ENCODE measurements at places on chromosomes 12 and 14.

DNA sequence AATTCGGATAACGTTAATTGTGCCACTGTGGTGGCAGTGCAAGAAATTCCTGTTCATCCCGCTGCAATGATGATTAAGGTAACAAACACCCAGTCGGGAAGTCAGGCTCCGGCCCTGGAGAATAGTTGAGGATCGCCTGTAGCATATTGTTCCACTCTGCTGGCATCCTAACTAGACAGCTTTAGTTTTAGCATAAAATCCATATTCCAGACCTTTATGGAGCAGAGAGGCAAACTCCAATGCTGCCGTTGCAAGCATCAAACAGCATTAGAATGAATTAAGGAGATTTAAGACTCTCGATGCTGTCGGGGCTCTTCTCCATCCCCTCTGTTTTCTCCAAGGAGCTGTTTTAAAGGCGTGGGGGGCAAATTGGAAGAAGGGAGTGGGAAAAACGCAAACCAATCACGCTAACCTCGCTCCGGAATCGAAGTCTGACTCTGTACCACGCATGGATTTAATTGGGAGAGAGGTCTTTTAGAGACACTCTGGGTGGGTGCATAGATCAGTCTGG, 660.4 kb downstream of the VRK1 start:
- DNase-seq = no peak

DNA sequence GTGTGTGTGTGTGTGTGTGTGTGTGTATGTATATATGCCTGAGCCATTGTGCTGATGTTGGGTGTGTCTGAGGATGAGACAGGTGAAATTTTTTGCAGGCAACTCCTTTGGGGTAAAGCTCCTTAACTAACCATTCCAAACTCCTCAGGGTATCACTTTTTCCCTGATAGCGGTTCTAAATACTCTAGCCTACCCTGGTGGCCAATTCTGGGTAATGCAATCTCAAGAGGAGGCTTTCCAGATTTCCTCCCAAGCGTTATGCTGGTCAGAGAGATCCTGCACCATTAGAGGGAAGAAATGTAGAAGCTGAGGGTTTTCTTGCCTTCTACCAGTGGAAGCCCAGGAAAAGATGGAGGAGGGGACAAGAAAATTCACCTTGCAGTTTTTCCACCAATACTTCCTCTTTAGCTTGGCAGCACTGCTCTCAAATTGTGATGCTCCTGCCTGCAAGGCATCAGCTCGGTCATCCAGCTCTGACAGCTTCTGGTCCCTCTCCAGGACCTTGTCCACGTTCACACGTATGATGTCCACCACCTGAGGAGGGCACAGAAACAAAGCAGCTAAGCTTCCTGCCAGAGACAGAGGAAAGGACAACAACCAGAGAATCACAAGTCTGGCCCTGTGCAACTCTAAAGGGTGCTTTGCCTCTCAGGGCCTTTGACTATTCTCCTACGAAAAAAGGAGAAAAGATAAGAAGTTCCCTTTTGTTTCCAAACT, 4.9 kb downstream of the VAMP1 start:
- DNase-seq = peak; percentile 86

DNA sequence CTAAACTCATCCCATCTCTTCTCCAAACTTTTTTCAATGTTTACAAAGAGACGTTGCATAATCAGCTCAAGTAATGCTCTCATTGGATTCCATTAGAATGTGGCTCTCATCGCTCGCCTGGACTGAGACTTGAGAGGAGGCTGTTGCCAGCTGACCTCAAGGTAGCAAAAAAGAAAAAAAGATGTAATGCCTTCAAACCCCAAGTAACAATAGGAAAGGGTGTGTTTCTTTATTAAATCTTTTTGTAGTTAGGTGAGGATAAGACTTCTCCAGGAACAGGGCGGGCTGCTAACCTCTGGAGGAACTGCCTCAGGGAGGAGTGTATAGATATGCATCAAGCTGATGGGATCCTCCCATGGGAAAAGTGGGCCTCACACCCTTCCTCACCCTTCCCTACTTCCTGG, 956 bp upstream of the PTHLH start:
- DNase-seq = no peak

DNA sequence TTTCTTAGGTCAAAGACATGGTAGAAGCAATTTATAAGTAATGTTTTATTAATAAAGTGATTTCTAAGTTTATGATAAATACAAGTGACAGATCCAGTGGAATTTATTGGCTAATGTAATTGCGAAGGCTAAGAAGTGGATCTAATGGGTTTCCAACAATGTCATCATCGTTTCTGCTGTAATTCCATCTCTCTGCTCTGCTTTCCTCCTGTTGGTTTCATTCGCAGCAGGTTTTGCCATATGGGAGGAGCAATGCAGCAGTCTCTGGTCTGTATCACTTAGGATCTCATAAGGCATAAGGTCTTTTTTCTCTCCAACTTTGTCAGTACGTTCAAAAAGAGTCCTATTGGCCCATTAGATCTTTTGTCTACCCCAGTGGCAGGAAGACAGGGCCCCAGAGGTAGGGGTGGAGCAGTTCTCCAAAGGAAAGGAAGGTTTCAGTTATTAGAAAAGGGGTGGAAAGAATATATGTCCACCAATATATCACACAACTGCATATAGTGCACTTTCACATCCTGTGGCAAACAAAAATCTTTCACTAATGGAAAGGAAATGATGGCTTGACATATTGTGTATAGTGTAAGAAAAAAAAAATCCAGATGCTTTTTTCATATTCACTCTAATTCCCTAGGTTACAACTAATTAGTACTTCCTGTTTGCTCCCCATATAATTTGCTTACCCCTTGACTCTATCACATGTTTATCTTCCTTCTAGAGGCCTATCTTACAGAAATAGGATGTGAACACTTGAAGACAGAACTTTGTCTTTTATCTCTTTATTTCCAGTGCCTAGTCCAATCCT, 451.3 kb downstream of the ZFP36L1 start:
- peak; percentile 62 for DNase-seq

GRCh38 chr12:127494961-127495915, 771.7 kb upstream of the TMEM132C start:
- no peak for DNase-seq

DNA sequence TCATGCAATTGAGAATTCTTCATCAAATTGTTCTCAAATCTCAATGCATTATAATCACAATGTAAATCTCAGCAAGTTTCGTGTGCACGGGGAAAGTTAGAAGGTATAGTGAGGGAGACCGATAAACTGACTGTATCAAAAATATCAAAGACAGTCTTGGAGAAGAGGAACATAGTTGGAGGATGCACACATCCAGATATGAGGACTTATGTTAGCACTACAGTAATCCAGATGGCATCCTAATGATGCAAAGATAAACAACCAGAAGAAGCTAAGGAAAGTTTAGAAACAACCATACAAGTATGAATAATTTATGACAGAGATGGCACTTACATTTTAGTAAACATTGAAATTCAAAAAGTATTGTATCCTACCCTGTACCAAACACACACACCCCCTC, 760.1 kb downstream of the RPS29 start:
- no peak for DNase-seq

GRCh38 chr14:37816743-37817295, 221.4 kb downstream of the TTC6 start:
- no peak for DNase-seq

All from tongue (tissue), 3 donors.